Fibroblast of skin of scalp (primary cell): ENCODE measurements at places on chromosomes 3 and 15.

GRCh38 chr3:120831066-120831465 lies 76.9 kb upstream of the STXBP5L start:
- DNase-seq, result no peak

DNA sequence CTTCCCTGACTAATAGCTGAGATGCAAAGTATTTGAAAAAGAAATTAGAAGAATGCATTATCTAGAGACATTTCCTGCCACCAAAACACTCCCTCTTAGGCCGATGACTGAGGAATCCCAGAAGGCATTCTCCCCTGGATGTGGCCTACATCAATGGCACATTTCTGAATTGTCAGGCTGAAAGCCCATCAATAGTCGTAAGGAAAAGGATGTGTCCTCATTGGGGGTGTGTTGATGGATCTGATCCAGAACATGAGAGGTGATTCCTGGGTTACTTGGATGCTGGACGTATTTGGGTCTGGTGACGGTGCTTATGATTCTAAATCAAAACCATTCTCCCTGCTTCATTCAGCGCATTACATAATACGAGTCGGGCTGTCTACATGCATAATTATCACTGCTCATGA lies 216.9 kb upstream of the CDIN1 start:
- DNase-seq, result peak; percentile 75

- peak; percentile 48 for DNase-seq
Measured at GRCh38 chr3:38334142-38335055, 12.2 kb upstream of the XYLB start.

DNA sequence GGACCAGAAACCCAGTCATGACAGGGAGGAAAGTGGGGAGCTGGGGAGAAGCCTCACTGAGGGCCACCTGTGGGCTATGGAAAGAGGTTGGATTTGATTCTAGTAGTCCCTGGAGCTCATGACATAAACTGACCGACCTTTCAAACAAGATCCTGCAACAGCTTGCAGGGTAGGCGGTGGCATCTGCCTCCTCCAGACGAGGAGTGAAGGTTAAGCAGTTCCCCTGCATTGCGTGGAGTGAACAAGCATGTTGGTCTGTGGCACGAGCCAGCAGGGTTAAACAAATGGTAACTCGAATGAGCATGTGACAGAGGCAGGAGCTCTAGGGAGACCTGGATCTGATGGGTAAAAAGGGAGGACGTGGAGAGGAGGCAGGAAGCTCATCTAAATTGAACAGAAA lies 12.7 kb downstream of the TGM4 start:
- no peak for DNase-seq

DNA sequence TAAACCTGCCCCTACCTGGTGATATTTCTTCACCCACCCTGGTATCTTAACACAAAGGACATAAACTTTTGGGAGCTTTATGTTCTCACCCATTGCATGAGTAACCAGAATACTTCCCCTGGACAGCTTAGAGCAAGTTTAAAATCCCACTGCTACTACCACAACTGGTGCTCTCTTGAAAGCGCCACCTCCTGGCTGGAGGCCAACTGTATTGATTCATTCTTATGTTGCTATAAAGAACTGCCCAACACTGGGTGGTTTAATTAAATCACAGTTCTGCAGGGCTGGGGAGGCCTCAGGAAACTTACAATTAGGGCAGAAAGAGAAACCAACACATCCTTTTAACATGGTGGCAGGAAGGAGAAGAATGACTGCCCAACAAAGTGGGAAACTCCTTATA lies 592.4 kb downstream of the EPHA3 start:
- no peak for DNase-seq
